Activated T-cell treated with anti-CD3 and anti-CD28 coated beads for 48 hours (primary cell): ENCODE measurements at places on chromosomes 2 and 18.

DNA sequence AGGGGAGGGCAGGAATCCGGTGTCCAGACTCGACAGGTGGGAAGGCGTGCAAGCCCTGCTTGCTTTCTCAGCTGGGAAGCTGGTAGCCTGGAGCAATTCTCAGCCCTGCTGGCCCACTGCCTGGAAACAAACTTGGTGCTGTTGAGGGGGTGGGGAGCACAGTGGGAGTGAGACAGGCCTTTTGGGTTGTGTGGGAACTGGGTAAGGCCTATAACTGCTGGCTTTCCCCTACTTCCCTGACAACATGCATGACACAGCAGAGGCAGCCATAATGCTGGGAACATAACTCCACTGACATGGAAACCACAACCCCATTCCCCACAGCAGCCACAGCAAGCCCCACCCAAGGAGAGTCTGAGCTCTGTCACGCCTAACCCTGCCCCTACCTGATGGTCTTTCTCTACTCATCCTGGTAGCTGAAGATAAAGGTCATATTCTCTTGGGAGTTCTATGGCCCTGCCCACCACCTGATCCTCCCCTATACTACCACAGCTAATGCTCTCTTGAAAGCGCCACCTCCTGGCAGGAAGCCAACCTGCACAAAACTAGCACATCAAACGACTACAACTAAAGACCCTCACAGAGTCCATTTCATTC, 122.9 kb upstream of the ACVR1C start:
- no peak for DNase-seq

DNA sequence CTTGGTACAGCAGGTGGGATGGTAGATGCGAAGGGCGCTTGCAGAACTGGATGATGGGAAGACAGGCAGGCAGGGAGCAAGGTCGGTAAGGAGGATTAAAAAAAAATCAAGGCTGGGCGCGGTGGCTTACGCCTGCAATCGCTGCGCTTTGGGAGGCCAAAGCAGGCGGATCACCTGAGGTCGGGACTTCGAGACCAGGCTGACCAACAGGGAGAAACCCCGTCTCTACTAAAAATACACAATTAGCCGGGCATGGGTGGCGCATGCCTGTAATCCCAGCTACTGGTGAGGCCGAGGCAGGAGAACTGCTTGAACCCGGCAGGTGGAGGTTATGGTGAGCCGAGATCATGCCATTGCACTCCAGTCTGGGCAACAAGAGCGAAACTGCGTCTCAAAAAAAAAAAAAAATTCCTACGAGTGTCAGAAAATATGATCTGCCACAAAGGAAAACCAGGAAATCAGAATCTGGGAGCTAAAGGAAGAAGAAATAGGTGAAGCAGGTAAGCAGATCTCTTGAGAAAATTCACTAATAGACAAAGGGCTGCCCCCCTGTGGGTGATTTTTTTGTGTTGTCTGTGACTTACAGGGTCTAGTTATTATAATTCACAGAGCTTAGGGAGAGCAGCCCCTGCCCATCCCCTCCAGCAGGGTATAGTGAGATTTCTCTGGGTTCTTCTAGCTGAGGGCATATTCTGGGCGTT, 46.2 kb downstream of the C2orf42 start:
- DNase-seq: no peak

DNA sequence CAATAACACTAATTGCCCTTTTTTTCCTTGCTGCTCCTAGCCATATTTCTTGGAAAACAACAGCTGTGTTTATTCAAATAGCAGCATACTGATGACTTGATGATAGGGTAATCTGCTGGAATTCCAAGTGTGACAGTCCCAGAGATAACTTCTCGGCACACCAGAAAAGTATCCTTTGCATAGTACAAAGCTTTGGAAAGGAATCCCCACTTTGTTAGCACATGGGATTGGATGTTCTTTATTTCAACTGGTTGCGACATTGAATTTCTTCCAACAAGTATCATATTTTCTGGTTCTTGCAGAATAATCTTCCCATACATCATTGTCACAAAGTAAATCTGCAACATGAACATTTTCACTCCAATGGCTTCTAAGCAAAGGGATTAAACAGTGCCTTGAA, 445.8 kb upstream of the ACVR2A start:
- DNase-seq: no peak

DNA sequence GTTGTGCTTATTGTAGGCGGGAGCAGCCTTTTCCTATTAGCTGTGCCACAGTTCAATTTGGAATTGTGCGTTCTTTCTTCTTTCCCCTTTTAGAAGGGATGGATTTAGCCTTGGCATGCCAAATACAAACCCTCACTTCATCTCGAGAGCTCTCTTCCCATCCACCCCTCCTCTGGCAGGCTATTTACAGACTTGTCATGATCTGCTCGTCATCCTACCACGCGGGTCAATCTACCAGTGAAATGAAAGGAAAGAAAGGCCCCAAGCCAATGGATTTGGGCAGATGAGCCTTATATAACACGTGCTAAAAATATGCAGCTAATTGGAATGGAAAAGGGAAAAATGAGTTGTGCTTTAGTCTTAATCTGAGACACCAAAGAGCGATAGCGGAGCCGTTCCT, 277.5 kb downstream of the PRKCE start:
- DNase-seq: no peak

GRCh38 chr2:860259-860855, 90.3 kb upstream of the SNTG2 start:
- DNase-seq: no peak

DNA sequence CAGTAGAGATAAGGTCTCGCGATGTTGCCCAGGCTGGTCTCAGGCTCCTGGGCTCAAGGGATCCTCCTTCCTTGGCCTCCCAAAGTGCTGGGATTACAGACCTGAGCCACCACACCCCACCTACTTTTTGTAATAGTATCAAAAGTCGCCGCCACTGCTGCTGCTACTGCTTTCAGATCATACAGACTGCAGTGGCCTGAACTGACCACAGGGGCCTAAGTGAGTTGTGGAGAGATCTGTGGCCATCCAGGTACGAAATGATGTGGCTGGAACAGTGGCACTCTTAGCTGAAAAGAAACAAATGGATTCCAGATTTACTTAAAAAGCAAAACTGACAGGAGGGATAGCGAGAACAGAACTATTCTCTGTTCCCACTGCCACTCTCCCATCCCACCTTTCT, 32.9 kb upstream of the POMC start:
- no peak for DNase-seq

- DNase-seq: no peak
Measured at GRCh38 chr2:130334026-130334425, 8.7 kb upstream of the IMP4 start.

DNA sequence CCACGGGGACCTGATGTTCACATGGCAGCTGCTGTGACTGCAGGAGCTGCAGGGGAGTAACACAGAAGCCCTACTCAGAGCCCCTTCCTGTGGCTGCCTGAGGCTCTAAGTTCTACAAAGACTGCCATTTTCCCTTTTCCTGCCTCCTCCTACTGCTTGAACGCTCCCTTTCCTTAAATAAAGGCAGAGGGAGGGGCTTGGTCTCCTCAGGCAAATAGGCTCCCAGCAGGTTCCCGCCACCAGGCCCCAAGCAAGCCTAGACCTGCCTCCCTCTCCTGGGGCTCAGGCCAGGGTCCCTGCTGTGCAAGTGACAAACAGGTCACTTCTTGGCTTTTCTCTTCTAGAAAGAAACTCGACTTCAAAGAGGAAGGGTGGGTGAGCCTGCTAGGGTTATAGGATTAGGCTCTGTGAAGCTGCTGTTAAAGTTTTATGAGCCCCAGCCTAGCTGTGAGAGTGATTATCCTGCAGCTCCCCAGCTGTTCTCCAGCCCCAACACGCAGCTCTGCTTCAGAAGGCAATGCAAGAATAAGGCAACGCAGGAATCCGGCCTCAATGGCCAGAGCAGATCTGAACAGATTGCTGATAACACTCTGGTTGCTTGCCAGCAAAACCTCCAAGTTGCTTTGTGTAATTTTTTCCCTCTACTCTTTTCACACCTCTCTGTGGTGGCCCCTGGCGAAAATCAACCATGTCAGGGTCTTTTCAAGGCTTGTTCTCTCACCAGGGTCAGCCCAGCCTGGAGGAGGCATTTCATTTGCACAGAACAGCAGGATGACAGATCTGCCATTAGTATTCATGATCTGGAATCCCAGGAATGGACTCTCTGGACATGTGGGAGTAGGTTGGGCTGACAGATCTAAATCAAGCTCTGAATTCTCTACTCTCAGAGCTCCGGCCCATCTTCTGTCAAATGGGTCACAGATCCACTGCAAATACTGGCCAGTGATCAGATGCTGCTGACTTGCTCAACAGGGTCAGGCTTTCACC, 71.3 kb downstream of the MRO start:
- no peak for DNase-seq

- DNase-seq: no peak
Measured at GRCh38 chr18:58143386-58143785, 99.4 kb downstream of the NEDD4L start.

DNA sequence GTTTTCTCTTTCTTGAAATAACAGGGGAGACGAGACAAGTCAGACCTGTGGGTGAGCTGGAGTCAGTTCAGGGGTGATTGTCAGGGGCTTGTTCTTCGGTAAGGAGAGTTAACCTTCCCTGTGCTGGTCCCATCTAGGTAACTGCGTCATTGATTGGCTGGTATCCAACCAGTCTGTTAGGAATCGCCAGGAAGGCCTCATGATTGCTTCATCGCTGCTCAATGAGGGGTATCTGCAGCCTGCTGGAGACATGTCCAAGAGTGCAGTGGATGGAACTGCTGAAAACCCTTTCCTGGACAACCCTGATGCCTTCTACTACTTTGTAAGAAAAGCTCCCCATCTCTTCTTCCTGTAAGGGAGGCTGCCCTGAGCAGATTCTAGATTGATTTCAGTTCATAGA, 21.3 kb downstream of the PLEK start:
- no peak for DNase-seq

GRCh38 chr2:10195278-10196109, 73.0 kb downstream of the RRM2 start:
- no peak for DNase-seq

DNA sequence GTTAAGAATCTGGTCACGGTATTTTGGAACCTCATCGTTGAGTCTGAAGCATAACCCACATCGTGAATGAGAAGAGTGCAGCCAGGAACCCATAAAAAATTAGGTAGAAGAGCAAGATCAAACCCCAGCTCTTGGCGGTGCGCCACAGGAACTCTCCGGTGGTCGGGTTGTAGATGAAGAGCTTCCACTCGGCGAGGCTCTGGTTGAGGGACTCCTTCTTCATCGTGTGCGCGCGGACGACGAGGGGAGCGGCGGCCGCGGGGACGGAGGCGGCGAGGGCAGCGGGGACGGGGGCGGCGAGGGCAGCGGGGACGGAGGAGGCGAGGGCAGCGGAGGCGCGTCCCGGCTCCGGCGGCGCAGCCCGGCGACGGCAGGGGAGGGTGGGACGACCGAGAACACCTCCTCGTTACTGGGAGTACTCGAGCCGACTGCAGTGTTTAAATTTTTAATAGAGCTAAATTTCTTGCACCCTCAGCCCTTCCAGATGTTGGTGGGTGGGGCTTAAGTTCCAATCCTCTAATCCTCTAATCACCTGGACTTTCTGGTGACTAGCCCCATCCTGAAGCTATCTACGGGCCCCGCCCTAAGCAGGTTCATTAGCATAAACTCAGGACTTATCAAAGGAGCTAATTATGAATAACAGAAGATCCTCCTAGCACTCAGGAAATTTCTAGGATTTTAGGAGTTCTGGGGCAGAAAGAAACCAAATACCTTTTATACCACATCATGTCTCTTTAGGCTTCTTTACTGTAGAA, 20.4 kb upstream of the PAPOLG start:
- DNase-seq: peak; percentile 3

- no peak for DNase-seq
Measured at GRCh38 chr2:239756790-239757760, 268.1 kb downstream of the NDUFA10 start.

GRCh38 chr2:232562515-232563151, 12.1 kb downstream of the EIF4E2 start:
- DNase-seq: no peak

- no peak for DNase-seq
Measured at GRCh38 chr2:33158482-33159003, 211.8 kb downstream of the LTBP1 start.

DNA sequence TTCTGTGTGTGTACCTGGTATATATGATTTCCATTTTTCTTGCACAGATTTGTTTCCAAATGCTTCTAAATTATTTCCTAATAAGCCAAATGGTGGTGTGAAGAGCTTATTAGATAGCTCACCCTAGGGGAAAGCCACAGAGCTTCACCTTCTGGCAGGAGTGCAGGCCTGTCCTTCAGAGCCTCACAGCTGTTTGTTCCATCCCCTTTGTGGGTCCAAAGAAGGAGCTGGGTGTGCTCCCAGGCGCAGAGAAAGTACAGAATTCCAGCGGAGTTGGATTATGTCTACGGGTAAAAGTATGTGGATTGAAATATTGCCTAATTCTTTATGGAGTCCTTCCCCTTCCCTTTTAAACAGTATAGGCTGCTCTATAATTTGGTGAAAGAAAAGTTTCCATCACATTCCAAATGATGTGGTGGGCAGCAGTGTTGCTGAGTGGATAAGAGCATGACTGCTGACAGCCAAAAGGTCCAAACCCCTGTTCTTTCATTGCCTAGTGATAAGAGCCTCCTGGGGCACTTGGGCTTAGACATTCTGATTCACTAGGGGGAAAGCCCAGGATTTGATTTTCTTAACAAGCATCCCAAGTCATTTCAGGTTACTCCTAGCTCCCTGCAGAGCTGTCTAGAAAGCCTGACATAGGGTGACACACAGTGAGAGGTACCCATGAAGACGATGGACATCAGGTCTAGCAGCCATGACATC, 86.6 kb downstream of the WDSUB1 start:
- DNase-seq: no peak

- DNase-seq: no peak
Measured at GRCh38 chr2:199624958-199625357, 167.2 kb upstream of the SATB2 start.

GRCh38 chr2:39265315-39265714, 21.5 kb upstream of the CDKL4 start:
- DNase-seq: no peak

- DNase-seq: no peak
Measured at GRCh38 chr2:231294571-231295362, 96.3 kb downstream of the ARMC9 start.

DNA sequence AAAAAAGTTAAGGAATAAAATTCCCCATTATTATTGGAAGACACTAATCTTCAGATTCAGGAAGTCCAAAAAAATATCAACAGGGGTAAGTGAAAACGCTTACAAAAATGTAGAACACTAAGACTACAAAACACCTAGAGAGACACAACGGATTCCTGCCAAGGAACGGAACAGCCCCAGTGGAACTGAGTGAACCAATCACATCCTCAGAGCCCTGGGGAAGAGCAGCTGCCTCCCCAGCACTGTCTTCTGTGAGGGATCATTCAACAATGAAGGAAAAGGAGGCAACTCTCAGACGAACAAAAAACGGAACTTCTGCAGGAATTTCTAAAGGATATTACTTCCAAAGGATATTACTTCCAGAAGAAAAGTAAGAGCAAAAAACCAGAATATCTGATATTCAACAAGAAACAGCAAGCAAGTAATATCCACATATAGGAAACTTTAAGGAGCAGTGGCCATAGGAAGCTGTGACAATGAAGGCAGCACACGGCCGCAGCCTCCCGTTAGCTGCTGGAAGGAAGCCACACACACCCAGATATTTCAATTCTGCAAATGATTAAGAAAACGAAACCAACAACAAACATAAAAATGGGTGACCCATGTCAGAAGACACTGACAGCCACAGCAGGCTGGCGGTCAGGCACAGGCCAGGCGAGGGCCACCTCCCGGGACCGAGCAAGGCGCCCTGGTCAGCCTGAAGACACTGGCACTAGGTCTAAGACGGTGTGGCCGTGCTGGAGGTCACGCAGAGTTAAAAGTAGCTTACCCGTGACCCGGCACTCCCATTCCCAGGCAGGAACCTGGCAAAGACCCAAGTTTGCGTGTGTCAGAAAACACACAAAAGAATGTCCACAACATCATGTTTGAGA, 81.8 kb downstream of the HDAC4 start:
- DNase-seq: no peak
